ENCODE measurements at places on chromosomes 4 and X. TPM values are rescaled to one million over a fixed set of nuclear protein-coding genes. Genes with fewer than 3 reads are reported as not detected.

DNA sequence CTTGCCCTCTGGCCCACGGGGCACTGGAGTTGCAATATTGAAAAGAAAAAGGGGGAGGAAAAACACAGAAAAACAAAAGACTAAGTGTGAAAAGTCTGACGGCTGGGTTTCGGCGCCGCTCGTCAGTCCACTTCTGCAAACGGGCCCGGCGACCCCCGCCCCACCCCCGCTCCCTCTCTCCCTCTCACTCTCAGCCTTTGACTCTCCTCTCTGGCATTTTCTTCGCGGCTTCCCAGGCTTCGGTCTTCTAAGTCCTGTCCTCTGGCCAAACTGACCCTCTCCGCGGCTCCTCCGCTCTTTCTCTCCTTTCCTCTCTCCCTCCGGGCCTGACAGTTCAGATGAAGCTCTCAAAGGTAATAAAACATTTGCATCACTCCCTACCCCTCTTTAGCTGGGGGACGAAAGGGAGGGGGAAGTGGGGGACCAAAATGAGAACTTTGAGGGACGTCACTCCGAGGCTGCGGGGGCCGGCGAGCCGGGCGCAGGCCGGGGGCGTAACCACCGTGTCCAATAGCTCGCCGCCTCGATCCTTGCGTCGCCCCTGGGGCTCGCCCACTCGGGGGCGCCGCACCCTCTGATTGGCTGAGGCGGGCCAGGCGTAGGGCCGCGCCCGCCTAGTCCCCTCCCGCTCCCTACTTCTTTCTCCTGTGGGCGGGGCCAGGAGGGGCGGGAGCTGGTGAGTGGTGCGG is at the start of gene NKX6-1:
Gene NKX6-1, minus strand, starts transcription at position 358 of the 689 bp plus-strand sequence. CDS start 1,064 bp downstream, outside the sequence.
- peaks cover 34% of the 10 kb centered on the region for H3K4me1 ChIP-seq
- H3K27ac ChIP-seq: no peak within 1 kb of the TSS
- no peaks in the 10 kb centered on the region for H3K36me3 ChIP-seq
- DNase-seq: no peak

DNA sequence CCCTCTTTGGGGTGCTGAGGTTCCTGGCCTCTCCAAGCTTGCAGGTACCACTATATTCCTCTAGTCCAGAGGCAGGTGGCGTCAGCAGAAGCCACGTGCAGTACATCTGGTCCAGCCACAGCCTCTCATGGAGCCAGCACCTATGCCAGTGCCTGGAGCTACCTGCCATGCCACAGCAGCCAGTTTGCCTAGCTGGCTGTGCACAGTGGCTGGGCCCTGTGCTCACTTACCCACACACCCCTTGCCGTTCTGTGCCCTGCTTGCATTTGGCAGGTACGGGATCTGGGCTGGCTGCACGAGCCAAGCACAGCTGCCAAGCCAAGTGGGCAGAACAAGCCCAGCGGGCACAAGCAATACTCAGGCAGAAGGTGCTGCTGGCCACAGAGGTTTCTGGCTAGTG is 601.1 kb downstream of the EPHA5 start:
- no peak overlapping the region for H3K27ac ChIP-seq
- no peaks in the 10 kb centered on the region for H3K27me3 ChIP-seq
- H3K36me3 ChIP-seq: no peaks in the 10 kb centered on the region
- peak; percentile 62 for DNase-seq
- H3K4me3 ChIP-seq: no peak overlapping the region

DNA sequence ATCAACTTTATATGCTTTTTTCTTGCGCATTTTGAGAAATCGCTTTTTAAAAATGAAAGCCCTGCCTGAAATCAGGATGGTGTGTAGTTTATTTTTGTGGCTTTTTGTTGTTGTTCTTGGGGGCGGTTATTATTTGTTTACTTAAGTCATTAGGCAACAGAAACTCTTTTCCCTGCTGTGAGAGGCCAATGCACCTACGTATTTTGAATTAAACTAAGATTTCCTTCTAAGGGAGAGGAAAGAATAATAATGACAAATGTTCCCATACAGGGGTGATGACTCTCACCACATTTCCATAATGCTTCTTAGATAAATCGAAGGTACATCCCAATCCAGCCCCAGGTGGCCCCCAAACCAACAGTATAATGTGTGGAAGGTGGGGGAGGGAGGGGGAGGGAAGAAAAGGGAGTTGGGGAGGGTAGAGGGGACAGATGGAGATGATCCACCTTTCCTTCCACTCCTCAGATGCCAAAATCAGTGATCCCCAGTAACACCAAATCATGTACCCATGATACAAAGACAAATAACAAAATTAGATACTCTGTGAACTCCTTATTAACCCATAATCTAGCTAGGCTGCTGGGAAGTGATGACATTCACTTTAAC is 39.6 kb downstream of the ZNF827 start:
- no peaks in the 10 kb centered on the region for H3K4me1 ChIP-seq
- H3K27ac ChIP-seq: no peak overlapping the region
- no peak overlapping the region for H3K4me3 ChIP-seq
- H3K36me3 ChIP-seq: peaks cover 11% of the 10 kb centered on the region
- no peaks in the 10 kb centered on the region for H3K27me3 ChIP-seq
- DNase-seq: no peak

DNA sequence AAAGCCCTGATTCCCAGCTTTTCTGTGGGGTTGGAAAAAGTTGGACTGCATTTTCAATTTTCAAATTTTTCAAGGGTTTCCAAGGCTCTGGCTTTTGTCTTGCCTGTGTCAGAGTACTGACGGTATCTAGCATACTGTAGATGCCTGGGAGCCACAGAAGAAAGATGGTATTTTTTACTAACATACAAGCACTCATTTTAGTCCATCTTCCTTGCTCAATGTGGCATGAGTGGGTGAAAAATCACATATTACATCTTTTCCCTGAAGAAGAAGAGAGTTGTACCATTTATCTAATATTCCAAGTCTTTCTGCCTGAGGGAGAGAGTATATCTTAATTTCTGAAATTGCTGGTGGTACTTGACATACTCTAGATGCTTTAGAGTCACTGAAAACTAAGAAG is 738.6 kb upstream of the ADGRL3 start:
- H3K4me3 ChIP-seq: no peak overlapping the region
- H3K27ac ChIP-seq: no peak overlapping the region
- DNase-seq: no peak
- H3K4me1 ChIP-seq: no peaks in the 10 kb centered on the region

- no peaks in the 10 kb centered on the region for H3K36me3 ChIP-seq
- no peak overlapping the region for H3K27ac ChIP-seq
- peak; percentile 69 for DNase-seq
- H3K27me3 ChIP-seq: no peaks in the 10 kb centered on the region
- no peaks in the 10 kb centered on the region for H3K4me1 ChIP-seq
Observed at GRCh38 chr4:7427361-7427760, 7.4 kb downstream of the PSAPL1 start.

The MAGEE2 gene
- not detected for total RNA-seq

GRCh38 chr4:24067367-24068193 is 177.7 kb upstream of the PPARGC1A start:
- H3K27ac ChIP-seq: no peak overlapping the region
- no peaks in the 10 kb centered on the region for H3K36me3 ChIP-seq
- no peaks in the 10 kb centered on the region for H3K27me3 ChIP-seq
- H3K4me1 ChIP-seq: no peaks in the 10 kb centered on the region

DNA sequence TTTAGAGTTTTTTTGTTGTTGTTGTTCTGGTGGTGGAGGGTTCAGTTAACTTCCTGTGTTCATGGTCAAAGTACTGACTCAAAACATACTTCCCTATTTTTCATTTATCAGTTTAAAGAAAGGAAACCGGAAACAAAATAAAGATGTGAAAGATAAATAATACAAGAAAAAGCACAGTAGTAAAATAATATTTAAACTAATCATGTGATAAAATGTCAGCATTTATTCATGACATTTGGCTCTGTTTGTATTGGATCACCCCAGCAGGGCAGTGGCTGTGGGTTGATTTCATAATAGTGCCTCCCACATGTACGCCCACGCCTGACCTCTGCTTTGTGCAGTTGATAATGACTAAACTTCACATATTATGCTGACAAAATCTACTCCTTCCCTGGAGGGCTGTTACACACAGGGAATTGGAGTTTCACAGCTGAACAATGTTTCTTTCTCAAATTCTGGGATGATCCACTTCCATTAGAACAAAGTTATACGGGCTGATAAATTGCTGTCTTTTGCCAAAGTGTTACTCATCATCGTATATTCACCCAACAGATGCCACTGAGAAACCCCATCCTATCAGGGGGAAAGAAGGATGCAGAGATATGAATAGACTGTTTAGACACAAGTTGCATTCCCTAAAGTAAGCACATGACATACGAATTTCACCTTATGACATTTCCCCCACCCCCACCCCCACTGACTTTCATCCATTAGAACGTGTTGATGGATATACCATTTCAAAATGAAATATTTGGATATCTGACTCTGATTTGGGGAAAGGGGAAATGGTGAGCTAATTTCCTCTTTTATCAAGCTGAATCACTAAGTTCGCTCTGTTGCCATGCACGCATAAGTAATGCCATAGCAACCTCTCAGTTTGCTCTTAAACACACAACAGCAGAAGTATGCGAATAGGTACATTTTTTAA is 48.3 kb downstream of the AMELX start:
- H3K27ac ChIP-seq: peak overlapping the region; percentile 71
- no peak for DNase-seq
- H3K4me3 ChIP-seq: no peak overlapping the region
- H3K27me3 ChIP-seq: no peaks in the 10 kb centered on the region

- no peaks in the 10 kb centered on the region for H3K27me3 ChIP-seq
- H3K36me3 ChIP-seq: no peaks in the 10 kb centered on the region
- H3K4me1 ChIP-seq: no peaks in the 10 kb centered on the region
- no peak overlapping the region for H3K4me3 ChIP-seq
Observed at GRCh38 chr4:121726642-121727268, 30.0 kb upstream of the ANXA5 start.

The ART3 gene
- 5.7 TPM for total RNA-seq

DNA sequence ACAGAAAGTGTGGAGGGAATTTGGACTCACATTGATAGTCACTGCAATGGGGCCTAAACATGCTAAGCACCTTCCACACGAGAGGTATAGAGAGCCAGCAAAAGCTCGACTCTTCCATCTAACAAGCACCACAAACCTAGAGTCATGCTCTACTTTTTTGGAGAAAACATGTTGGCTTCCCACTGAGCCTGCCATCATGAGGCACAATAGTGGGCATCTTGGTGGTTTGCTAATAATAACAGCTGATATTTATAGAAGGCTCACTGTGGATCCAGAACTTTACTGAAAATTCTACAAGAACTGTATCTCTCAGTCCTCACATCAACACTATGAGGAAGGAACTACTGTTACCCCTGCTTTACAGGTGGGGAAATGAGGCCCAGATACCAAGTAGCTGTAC is 26.6 kb downstream of the MAML3 start:
- DNase-seq: no peak
- no peaks in the 10 kb centered on the region for H3K36me3 ChIP-seq
- H3K4me3 ChIP-seq: no peak overlapping the region
- H3K27ac ChIP-seq: no peak overlapping the region

GRCh38 chr4:145440292-145441007 is 41.2 kb upstream of the SMAD1 start:
- H3K4me3 ChIP-seq: no peak overlapping the region
- no peaks in the 10 kb centered on the region for H3K36me3 ChIP-seq
- no peaks in the 10 kb centered on the region for H3K4me1 ChIP-seq
- no peak for DNase-seq
- no peaks in the 10 kb centered on the region for H3K27me3 ChIP-seq

The FAM114A1 gene
- 22.6 TPM for total RNA-seq

GRCh38 chrX:20382518-20383297 is 116.0 kb upstream of the RPS6KA3 start:
- no peak overlapping the region for H3K4me3 ChIP-seq
- DNase-seq: no peak
- H3K27ac ChIP-seq: no peak overlapping the region
- no peaks in the 10 kb centered on the region for H3K4me1 ChIP-seq

The SHROOM2 gene
- 2.6 TPM for total RNA-seq

The DDX60 gene
- 32.9 TPM for total RNA-seq

The DCX gene
- total RNA-seq: not detected

GRCh38 chr4:173765751-173766150 is 235.7 kb upstream of the HAND2 start:
- H3K4me1 ChIP-seq: no peaks in the 10 kb centered on the region
- no peak overlapping the region for H3K27ac ChIP-seq
- H3K27me3 ChIP-seq: no peaks in the 10 kb centered on the region
- H3K4me3 ChIP-seq: no peak overlapping the region

DNA sequence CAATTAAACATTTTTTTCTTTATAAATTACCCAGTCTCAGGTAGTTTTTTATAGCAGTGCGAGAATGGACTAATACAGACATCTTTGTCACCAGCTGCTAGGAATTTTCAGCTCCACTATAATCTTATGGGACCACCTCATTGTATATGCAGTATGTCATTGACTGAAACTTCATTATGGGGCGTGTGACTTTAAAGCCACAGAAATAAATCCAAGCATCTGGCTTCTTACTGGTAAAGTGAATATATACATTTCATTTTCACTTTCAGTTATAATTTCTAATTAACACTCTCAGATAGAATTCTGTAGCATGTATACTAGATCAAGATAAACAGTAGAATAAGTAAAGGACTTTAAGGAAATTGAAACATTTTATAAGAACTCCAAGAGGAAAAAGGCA is 21.9 kb downstream of the IL15 start:
- H3K27ac ChIP-seq: no peak overlapping the region
- no peak for DNase-seq
- no peak overlapping the region for H3K4me3 ChIP-seq
- no peaks in the 10 kb centered on the region for H3K27me3 ChIP-seq
- H3K36me3 ChIP-seq: no peaks in the 10 kb centered on the region
- H3K4me1 ChIP-seq: no peaks in the 10 kb centered on the region

GRCh38 chr4:110610620-110610939 is 12.3 kb downstream of the PITX2 start:
- H3K27ac ChIP-seq: no peak overlapping the region
- H3K27me3 ChIP-seq: peaks cover 86% of the 10 kb centered on the region
- H3K4me3 ChIP-seq: no peak overlapping the region

The SCML1 gene
- total RNA-seq: 13.8 TPM

GRCh38 chr4:186149872-186150271 is 41.5 kb upstream of the CYP4V2 start:
- H3K36me3 ChIP-seq: no peaks in the 10 kb centered on the region
- peaks cover 7% of the 10 kb centered on the region for H3K4me1 ChIP-seq
- no peak for DNase-seq
- no peak overlapping the region for H3K4me3 ChIP-seq
- peaks cover 17% of the 10 kb centered on the region for H3K27me3 ChIP-seq

DNA sequence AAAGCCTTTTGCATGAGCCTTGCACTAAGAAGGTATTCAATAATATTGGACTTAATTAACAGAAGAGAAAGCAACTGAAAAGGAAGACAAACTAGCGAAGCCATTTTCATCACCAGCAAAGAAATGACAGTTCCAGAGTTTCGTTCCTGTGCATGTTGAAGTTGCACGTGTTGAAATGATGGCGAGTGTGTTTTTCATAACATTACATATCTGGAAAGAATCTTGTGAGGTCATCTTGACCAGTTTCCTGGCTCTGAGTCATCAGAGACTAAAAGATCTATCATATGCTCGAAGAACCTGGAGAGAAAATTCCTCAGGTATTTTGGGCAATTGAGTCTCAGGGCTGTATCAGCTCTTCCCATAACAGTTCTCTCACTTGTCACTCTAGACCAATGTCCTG is 106.2 kb upstream of the MAML3 start:
- H3K36me3 ChIP-seq: no peaks in the 10 kb centered on the region
- no peak for DNase-seq
- no peak overlapping the region for H3K4me3 ChIP-seq

GRCh38 chrX:9072281-9072680 is 38.4 kb upstream of the FAM9B start:
- H3K27me3 ChIP-seq: no peaks in the 10 kb centered on the region
- no peak overlapping the region for H3K4me3 ChIP-seq
- no peak overlapping the region for H3K27ac ChIP-seq
- H3K36me3 ChIP-seq: no peaks in the 10 kb centered on the region
- DNase-seq: no peak

The TEX13C gene
- total RNA-seq: not detected

The LIMCH1 gene
- 295 TPM for total RNA-seq
